ENCODE measurements at places on chromosomes 4 and X. TPM values are rescaled to one million over a fixed set of nuclear protein-coding genes. Genes with fewer than 3 reads are reported as not detected.

DNA sequence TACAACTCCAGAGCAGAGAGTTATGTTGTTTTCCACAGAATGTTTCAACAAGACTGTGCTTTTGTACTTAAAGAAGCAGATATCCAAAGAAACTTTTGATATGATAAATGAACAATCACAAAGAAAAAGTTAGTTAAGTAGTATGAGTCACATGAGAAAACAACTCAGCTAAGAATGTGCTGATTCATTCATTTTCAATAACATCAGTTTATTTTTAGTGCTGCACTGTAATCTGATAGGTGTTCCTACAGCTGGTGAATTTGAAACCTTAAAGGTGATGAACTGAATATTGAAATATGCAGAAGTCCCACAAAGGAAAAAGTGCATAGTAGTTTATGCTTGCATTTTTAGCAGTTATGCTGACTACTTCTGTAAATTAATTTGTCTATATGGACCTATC, 180.3 kb upstream of the TENM3 start:
- peaks cover 16% of the 10 kb centered on the region for H3K4me1 ChIP-seq
- H3K27me3 ChIP-seq, result no peaks in the 10 kb centered on the region
- H3K36me3 ChIP-seq, result peaks cover 4% of the 10 kb centered on the region
- DNase-seq, result no peak
- H3K4me3 ChIP-seq, result peak overlapping the region; percentile 25

- H3K27ac ChIP-seq, result no peak overlapping the region
- no peak for DNase-seq
- no peak overlapping the region for H3K4me3 ChIP-seq
- no peaks in the 10 kb centered on the region for H3K4me1 ChIP-seq
- no peaks in the 10 kb centered on the region for H3K36me3 ChIP-seq
Measured at GRCh38 chrX:78931814-78932213, 13.4 kb upstream of the P2RY10 start.

The PAK3 gene
- 10.8 TPM for total RNA-seq

- no peaks in the 10 kb centered on the region for H3K36me3 ChIP-seq
- DNase-seq, result no peak
- H3K27me3 ChIP-seq, result peaks cover 11% of the 10 kb centered on the region
- no peaks in the 10 kb centered on the region for H3K4me1 ChIP-seq
Measured at GRCh38 chrX:153870288-153870690, 15.7 kb downstream of the L1CAM start.

The MMAA gene
- total RNA-seq, result 10.4 TPM

DNA sequence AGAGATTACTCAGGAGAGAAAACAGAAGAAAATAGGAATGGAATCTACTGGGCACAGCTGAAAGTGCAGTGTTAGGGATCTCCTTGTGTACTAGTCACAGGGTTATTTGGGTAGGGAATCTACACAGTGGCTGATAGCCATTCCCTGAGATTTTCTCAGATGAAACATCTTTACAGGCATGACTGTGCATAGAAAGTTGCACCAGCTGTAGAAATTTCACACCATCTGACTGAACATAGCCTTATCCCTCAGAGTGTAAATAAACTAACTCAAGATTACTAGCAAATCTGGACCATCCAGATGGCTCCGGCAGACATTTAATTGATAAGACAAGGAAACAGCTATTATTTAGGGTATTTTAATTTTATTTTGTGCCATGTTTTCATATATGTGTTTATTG, 2053.5 kb upstream of the TENM3 start:
- no peak overlapping the region for H3K27ac ChIP-seq
- H3K4me1 ChIP-seq, result peaks cover 10% of the 10 kb centered on the region
- H3K27me3 ChIP-seq, result no peaks in the 10 kb centered on the region

DNA sequence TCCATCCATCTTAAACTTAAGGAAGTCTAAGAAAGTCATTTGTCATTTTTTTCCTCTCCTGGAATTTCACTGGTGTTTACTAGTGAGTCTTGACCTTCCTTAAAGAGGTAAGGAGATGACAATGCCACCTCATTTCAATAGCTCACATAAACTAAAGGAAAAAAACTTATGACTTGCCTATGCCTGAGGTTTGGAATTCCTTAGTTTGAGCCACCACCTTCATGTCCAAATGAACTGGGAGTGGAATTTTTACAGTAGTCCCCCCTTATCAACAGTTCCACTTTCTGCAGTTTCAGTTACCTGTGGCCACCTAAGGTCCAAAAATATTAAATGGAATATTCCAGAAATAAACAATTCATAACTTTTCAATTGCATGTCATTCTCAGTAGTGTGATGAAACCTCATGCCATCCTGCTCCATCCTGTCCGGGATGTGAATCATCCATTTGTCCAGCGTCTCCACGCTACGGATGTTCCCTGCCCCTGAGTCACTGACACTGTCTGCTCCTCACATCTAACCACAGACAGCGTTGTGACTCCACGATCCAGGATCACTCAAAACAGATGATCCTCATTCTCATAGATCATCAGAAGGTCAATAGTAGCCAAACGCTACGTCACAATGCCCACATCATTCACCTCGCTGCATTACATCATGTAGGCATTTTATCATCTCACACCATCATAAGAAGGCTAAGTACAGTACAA, 177.4 kb downstream of the SH3KBP1 start:
- no peaks in the 10 kb centered on the region for H3K4me1 ChIP-seq
- DNase-seq, result no peak
- H3K27ac ChIP-seq, result no peak overlapping the region
- no peak overlapping the region for H3K4me3 ChIP-seq
- H3K36me3 ChIP-seq, result no peaks in the 10 kb centered on the region

DNA sequence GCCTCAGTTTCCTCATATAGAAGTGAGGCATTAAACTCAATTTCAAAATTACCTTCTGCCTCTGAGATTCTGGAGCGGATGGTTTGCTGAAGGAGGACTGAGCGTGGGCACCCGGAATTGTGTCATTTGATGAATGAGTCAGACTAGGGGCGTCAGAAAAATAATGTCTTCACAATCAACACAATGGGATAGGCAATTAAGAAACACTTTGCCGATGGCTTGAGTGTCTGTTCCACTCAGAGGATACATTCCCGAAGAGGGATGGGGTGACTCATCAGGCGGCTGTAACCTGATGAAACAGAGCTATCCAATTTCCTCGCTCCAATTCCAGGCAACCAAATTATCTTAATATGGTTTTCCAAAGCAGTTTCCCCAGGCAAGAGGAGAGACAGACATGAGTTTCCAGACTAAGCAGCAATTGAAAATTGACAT, 1.2 kb upstream of the CHRNA9 start:
- no peak overlapping the region for H3K27ac ChIP-seq
- no peaks in the 10 kb centered on the region for H3K27me3 ChIP-seq
- H3K4me3 ChIP-seq, result no peak overlapping the region

GRCh38 chrX:120428309-120428708, 40.8 kb downstream of the LAMP2 start:
- H3K4me1 ChIP-seq, result no peaks in the 10 kb centered on the region
- H3K4me3 ChIP-seq, result no peak overlapping the region
- H3K27ac ChIP-seq, result no peak overlapping the region
- DNase-seq, result no peak

The NPY5R gene
- total RNA-seq, result not detected

DNA sequence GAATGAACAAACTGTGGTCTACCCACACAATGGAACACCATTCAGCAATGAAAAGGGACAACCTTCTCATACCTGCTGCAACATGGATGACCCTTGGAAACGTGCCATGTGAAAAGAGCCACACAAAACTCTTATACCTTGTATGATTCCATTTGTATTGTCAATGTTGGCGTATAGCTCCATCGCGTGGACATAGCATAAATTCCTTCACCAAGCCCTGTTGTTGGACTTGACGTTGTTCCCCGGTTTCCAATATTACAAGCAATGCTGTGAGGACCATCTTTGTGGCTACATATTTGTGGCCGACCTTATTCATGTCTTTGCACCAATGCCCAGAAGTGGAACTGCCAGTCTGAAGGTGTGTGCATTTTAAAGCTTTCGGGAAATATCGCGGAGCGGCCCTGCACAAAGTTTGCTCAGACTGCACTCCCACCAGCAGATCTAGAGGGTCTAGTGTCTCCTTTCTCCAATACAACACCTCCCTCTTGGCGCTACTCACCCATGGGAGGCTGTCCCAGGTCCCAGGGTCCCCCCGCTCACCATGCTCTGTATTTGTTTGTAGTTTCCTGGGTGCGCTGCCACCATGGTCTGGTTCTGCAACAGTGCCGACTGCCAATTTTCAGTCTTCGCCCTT, at the start of gene CLDN34:
CLDN34 (plus strand) TSS at position 584 of the 634 bp plus-strand sequence; CDS start at position 584, 0 bp downstream.
- H3K27me3 ChIP-seq, result no peaks in the 10 kb centered on the region
- H3K4me3 ChIP-seq, result no peak within 1 kb of the TSS
- no peaks in the 10 kb centered on the region for H3K4me1 ChIP-seq
- DNase-seq, result no peak

The P2RY4 gene
- total RNA-seq, result not detected

The SPATA18 gene
- 17.0 TPM for total RNA-seq

- H3K27ac ChIP-seq, result no peak overlapping the region
- no peaks in the 10 kb centered on the region for H3K4me1 ChIP-seq
- peaks cover 10% of the 10 kb centered on the region for H3K27me3 ChIP-seq
- no peak overlapping the region for H3K4me3 ChIP-seq
- no peaks in the 10 kb centered on the region for H3K36me3 ChIP-seq
Measured at GRCh38 chr4:54971474-54971950, 153.9 kb downstream of the KDR start.

GRCh38 chr4:159483110-159483781, 380.4 kb downstream of the RAPGEF2 start:
- H3K4me1 ChIP-seq, result peaks cover 23% of the 10 kb centered on the region
- H3K27me3 ChIP-seq, result peaks cover 11% of the 10 kb centered on the region
- DNase-seq, result no peak
- H3K36me3 ChIP-seq, result no peaks in the 10 kb centered on the region
- H3K27ac ChIP-seq, result peak overlapping the region; percentile 68
- no peak overlapping the region for H3K4me3 ChIP-seq

GRCh38 chrX:131951166-131951565, 71.9 kb upstream of the STK26 start:
- H3K27me3 ChIP-seq, result no peaks in the 10 kb centered on the region
- no peak for DNase-seq
- H3K4me1 ChIP-seq, result peaks cover 5% of the 10 kb centered on the region
- no peak overlapping the region for H3K4me3 ChIP-seq

DNA sequence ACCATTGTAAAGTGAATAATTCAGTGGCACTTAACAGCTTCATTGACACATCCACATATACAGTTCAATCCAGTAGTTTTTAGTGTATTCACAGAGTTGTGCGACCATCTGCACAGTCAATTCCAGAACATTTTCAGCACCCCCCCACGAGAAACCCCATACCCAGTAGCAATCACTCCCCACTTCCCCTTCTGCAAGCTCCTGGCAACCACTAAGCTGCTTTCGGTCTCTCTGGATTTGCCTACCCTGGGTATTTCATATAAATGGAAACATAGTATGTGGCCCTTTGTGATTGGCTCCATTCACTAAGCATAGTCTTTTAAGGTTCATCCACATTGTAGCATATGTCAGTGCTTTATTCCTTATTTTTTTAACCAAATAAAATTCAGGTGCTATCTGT, 10.0 kb downstream of the MSL3 start:
- H3K4me3 ChIP-seq, result no peak overlapping the region
- H3K27me3 ChIP-seq, result no peaks in the 10 kb centered on the region
- H3K4me1 ChIP-seq, result no peaks in the 10 kb centered on the region
- no peak overlapping the region for H3K27ac ChIP-seq

- no peak overlapping the region for H3K27ac ChIP-seq
- H3K36me3 ChIP-seq, result peaks cover 31% of the 10 kb centered on the region
- DNase-seq, result no peak
Measured at GRCh38 chr4:39255871-39256270, 73.5 kb downstream of the WDR19 start.

DNA sequence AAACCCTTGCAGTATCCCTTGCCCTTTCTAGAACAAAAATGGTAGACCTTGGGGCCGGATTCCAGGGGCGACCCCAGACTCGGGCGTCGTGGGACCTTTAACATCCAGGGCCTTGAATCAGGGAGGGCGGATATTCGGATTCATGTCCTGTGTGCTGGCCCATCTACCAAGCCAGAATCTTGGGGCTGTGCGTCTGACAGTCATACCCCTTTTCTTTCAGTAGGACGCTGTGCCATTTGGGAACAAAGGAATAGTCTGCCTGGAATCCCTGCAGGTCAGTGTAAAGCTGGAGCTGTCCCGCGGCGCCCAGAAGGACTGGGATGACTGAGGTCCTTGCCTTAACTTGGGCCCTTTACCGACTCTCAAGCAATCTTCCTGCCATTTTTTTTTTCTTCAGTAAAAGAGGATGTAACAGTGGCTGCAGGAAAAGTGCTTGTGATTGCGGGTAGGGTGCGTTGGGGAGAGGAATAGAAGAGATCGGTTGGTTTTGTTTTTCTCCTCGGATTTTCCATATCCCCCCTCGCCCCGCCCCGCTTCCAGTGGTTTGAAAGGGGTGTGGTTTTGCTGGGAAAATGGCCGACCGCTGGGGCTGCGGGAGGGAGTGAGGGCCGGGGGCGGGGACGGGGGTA, 518 bp downstream of the ARMCX1 start:
- no peaks in the 10 kb centered on the region for H3K27me3 ChIP-seq
- DNase-seq, result no peak
- peak overlapping the region; percentile 88 for H3K27ac ChIP-seq
- peaks cover 8% of the 10 kb centered on the region for H3K36me3 ChIP-seq
- peaks cover 7% of the 10 kb centered on the region for H3K4me1 ChIP-seq

GRCh38 chr4:88765729-88766128, 68.1 kb upstream of the NAP1L5 start:
- no peak for DNase-seq
- no peaks in the 10 kb centered on the region for H3K27me3 ChIP-seq
- H3K4me3 ChIP-seq, result no peak overlapping the region
- H3K36me3 ChIP-seq, result peaks cover 17% of the 10 kb centered on the region
- no peak overlapping the region for H3K27ac ChIP-seq

The ACE2 gene
- total RNA-seq, result 74.5 TPM

DNA sequence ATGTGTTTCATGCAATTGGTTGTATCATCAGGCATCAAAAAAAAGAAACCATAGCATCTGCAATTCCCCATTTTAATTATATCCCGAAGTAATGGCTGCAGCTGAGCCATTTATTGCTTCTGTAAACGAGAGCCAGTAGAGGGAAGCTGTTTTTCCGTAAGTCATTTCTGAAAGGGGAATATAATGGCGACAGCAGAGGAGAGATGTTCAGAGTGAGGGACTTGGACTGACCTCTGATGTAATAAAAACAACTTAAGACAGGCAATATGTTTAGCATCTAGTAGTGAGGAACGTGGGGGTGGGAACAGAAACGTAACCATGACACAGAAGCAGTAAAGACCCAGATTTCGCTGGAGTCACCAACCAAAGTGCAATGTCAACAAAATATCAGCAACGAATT, 31.5 kb upstream of the NAA11 start:
- no peak for DNase-seq
- no peaks in the 10 kb centered on the region for H3K36me3 ChIP-seq
- no peak overlapping the region for H3K4me3 ChIP-seq
- H3K4me1 ChIP-seq, result no peaks in the 10 kb centered on the region

- H3K4me3 ChIP-seq, result peak overlapping the region; percentile 72
- peaks cover 13% of the 10 kb centered on the region for H3K36me3 ChIP-seq
- H3K27me3 ChIP-seq, result no peaks in the 10 kb centered on the region
- peak overlapping the region; percentile 46 for H3K27ac ChIP-seq
- no peak for DNase-seq
Measured at GRCh38 chr4:54032558-54033135, 31.8 kb downstream of the CHIC2 start.

GRCh38 chrX:19882066-19882775, 5.2 kb downstream of the SH3KBP1 start:
- H3K27ac ChIP-seq, result no peak overlapping the region
- no peak overlapping the region for H3K4me3 ChIP-seq
- no peaks in the 10 kb centered on the region for H3K4me1 ChIP-seq
- DNase-seq, result no peak

Measured in type B pancreatic cell (in vitro differentiated cells).